ENCODE measurements at places on chromosomes 13 and 19.
A peak's percentile ranks its signal among the peaks of the same experiment; 100 is the strongest.

GRCh38 chr19:16197622-16198369 is at the start of gene AP1M1:
Gene AP1M1 (plus strand): TSS chr19:16197911. CDS start chr19:16198027, 116 bp downstream.
- peak; percentile 97 for DNase-seq

GRCh38 chr19:49333811-49334288 is 1.4 kb upstream of the CD37 start:
- peak; percentile 40 for DNase-seq

- DNase-seq, result no peak
These were observed 37.3 kb upstream of the KCTD15 start for GRCh38 chr19:33759356-33759755.

DNA sequence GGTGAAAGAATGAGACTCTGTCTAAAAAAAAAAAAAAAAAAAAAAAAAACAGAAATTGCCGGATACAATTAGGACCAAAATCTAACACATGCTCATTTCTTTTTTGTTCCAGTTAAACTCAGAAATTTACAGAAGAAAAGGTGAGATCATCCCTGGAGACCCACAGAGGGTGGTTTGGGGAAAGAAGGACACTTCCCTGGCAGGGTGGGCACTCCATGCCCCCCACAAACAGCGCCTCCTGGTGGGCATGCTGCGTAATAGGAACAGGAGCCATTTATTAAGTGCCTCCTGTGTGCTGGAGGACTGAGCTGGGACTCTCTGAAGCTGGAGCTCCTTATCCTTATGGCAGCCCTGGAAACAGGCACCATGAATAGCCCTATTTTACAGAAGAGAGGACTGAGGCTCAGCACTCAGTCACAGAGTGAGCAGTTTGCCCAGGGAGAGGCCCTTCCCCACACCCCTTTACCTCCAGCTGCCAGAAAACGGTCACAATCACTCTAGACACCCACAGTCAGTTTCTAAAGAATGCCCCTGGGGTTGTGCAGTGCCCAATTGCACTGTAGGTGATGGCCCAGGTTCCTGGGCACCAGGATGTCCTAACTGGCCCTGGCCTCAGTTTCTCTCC is 10.1 kb downstream of the C19orf38 start:
- no peak for DNase-seq

- no peak for DNase-seq
These were observed 51.3 kb downstream of the CDADC1 start for GRCh38 chr13:49298903-49299605.

GRCh38 chr19:6378041-6378440 is 2.3 kb upstream of the PSPN start:
- no peak for DNase-seq

GRCh38 chr13:76470991-76471390 is 415.2 kb downstream of the KCTD12 start:
- no peak for DNase-seq

- DNase-seq, result no peak
These were observed 141.3 kb downstream of the ZAR1L start for GRCh38 chr13:32173881-32174280.

DNA sequence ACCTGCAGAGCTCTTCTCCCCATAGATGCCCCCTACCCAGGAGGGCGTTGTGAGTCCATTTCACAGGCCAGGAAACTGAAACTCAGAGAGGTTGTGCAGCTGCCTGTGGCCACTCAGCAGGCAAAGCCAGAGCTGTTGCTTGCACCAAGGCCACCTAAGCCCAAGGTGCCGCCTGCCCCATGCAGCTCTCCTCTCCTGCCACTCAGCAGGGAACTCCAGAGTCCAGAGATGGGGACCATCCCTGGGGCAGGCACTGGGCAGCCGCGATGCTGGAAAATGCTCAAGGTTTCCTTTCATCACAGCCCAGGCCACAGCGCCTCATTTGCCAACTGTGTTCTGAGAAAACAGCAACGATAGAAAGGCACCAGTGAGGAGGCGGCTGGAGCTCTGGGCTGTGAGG is 41.0 kb upstream of the PEPD start:
- no peak for DNase-seq

- DNase-seq, result no peak
These were observed 31.6 kb upstream of the TCF3 start for GRCh38 chr19:1683869-1684572.

DNA sequence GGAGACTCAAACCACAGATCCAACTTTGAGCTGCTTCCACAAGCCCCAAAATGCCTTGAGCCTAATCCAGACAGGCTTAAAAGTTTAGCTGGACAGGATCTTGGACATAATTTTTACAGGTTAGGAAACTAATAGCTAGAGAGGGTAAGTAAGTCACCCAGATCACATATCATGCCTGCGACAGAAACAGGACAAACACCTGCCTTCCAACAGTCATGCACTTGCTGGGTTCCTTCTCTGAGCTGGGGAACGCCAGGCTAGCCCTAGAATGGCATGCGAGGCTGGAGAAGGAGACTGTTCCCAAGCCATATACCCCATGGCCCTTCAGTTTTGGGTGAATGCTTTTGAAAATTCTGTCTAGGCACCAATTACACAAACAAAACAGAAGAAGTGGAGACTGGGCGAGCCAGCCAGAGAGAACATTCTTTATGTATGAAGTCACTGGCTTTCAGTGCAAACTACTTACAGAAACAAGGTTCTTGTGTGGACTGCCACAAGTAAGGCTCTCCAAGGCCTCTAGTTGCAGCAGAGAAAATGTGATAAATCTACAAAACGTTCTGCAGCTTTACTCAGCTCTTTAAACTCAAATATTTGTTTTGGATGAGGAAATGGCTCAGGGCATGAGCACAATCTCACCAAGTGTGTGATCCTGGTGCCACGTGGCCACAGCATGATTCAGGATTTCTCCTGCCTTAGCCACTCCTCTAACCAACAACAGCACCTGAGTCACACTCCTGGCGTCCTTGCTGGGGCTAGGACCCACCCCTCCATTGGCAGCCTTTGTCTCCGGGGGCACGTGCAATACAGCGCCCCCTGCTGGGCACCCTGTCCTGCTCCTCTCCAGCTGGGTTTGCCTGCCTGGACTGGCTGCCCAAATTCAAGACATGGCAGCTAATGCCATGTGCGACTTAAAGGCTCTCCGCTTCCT is 73.4 kb upstream of the UBL3 start:
- DNase-seq, result peak; percentile 12

GRCh38 chr19:45879055-45879454 is 6.9 kb downstream of the IRF2BP1 start:
- DNase-seq, result no peak

DNA sequence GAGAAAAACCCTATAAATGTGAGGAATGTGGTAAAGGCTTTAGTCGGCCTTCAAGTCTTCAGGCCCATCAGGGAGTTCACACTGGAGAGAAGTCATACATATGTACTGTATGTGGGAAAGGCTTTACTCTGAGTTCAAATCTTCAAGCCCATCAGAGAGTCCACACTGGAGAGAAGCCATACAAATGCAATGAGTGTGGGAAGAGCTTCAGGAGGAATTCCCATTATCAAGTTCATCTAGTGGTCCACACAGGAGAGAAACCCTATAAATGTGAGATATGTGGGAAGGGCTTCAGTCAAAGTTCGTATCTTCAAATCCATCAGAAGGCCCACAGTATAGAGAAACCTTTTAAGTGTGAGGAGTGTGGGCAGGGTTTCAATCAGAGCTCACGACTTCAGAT is 11.7 kb downstream of the ZNF226 start:
- no peak for DNase-seq
